ENCODE measurements at places on chromosomes 2 and 18.
A peak's percentile ranks its signal among the peaks of the same experiment; 100 is the strongest.

DNA sequence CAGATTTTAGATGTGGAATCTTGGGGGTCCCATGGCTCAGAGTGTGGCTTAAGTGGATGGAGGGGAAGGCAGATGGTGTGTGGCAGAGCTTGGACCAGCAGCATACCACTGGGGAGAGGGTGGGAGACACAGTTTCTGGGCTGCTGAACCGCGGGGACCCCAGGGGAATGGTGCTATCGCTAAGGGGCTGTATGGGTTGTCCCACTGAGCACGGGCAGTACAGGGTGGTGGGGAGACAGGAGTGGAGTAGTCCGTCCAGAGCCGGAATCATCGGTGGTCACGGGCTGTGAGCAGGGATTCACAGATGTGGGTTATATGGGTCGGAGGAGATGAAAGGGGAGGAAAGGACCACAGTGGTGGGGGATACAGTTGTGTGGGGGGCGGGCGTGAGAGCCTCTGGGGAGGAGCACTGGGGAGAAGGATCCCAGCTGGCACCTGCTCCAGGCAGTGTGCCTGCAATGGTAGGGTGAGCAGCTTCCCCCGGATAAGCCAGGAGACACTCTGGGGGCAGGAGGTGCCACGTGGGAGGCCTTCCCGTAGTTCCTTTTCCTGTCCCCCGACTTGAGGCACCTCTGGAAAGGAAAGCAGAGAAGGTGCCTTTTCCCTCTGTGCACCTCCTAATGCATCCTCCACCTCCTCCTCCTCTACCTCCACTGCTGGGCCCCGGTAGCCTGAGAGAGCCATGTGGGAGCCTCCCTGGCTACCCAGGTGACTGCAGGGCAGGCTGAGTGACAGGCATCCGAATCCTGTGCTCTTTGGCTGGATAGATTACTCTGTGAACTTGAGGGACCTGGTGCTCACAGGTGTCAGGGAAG is 24.9 kb downstream of the IGFBP5 start:
- DNase-seq: no peak
- H3K36me3 ChIP-seq: no peaks in the 10 kb centered on the region
- no peak overlapping the region for H3K27ac ChIP-seq
- no peak overlapping the region for H3K4me3 ChIP-seq
- H3K4me1 ChIP-seq: peaks cover 9% of the 10 kb centered on the region
- H3K27me3 ChIP-seq: no peaks in the 10 kb centered on the region

DNA sequence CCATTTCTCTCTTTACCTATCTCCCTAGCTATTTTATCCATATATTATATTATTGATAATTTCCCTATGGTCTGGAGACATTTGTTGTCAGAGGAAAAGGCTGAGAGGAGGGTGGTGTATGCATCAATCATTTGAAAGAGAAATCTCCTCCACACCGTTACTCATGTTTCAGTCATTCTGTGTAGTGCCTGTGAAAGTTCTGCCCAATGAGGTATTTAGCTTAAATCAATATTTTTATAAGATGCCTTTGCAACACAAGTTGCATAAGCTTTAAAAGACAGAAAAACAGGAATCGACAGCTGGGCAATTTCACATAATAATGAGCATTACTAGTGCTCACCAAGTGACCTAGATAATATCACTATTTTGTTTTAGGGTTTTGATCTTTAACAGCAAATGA is 363.7 kb upstream of the FSIP2 start:
- no peak overlapping the region for H3K27ac ChIP-seq
- H3K4me3 ChIP-seq: no peak overlapping the region
- no peak for DNase-seq

- peaks cover 52% of the 10 kb centered on the region for H3K4me1 ChIP-seq
- DNase-seq: no peak
- no peak overlapping the region for H3K4me3 ChIP-seq
- H3K27me3 ChIP-seq: no peaks in the 10 kb centered on the region
Measured at GRCh38 chr18:58285449-58286130, 241.6 kb downstream of the NEDD4L start.

DNA sequence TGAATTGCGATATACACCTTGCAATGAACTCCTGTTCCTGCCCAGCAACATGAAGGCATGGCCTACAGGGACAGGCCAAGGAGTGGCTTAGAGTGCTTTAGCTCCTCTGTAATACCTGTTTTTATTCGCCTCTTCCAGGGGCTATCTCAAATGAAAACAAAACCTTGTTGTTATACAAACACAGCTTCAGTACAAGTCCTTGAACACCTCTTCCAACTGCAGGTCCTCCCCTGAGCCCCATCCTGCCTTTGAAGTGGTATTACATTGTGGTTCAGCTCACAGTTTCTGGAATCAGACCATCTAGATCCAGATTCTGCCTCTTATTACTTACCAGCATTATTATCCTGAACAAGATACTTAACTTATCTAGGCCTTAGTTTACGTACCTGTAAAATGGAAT is 83.0 kb upstream of the HNRNPA3 start:
- no peak overlapping the region for H3K27ac ChIP-seq
- no peaks in the 10 kb centered on the region for H3K36me3 ChIP-seq
- DNase-seq: no peak
- no peaks in the 10 kb centered on the region for H3K4me1 ChIP-seq
- peaks cover 11% of the 10 kb centered on the region for H3K27me3 ChIP-seq

- H3K27ac ChIP-seq: no peak overlapping the region
- DNase-seq: no peak
- H3K36me3 ChIP-seq: no peaks in the 10 kb centered on the region
- no peaks in the 10 kb centered on the region for H3K27me3 ChIP-seq
- H3K4me3 ChIP-seq: no peak overlapping the region
Measured at GRCh38 chr2:11385847-11386246, 41.4 kb upstream of the ROCK2 start.

DNA sequence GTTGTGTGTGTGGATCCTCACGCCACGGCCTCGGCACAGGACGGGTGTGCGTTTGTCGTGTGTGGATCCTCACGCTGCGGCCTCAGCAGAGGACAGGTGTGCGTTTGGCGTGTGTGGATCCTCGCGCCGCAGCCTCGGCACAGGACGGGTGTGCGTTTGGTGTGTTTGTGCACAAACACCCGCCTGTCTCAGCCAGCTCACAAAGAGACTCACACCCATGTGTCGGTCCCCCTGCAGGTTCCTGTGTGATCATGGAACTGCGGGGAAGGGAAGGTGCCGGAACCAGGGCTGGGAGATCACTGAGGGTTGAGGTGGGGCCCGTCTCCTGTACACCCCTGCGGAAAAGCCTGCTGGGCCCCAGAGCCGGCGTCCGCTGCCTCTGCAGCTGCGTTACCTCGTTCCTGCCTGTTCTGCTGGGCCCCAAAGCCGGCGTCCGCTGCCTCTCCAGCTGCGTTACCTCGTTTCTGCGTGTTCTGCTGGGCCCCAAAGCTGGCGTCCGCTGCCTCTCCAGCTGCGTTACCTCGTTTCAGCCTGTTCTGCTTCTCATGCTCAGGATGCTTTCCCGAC is 53.6 kb downstream of the CTDP1 start:
- H3K4me1 ChIP-seq: no peaks in the 10 kb centered on the region
- H3K27ac ChIP-seq: no peak overlapping the region

GRCh38 chr2:161586517-161587167 is 37.6 kb upstream of the SLC4A10 start:
- no peaks in the 10 kb centered on the region for H3K4me1 ChIP-seq
- DNase-seq: no peak
- H3K27me3 ChIP-seq: no peaks in the 10 kb centered on the region
- no peaks in the 10 kb centered on the region for H3K36me3 ChIP-seq

DNA sequence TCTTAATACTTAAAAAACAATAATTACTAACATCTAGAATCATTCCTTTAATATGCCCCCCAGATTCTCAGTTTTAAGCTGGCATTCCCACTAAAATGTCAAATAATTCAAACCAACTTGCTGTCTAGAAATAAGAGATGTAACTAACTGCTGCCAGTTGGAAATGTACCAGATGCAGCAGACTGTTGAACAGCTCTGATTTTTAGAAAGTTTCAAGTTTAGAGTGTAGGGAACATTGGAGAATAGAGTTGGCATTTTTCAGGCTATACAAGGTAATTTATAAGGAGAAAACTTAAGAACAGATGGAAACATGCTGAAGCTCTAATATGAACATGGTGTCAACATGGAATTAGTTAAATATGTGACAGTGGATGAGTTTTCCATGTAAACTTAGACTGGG is 101.4 kb downstream of the PTRHD1 start:
- no peak overlapping the region for H3K4me3 ChIP-seq
- H3K27ac ChIP-seq: no peak overlapping the region
- peaks cover 60% of the 10 kb centered on the region for H3K36me3 ChIP-seq
- H3K27me3 ChIP-seq: no peaks in the 10 kb centered on the region
- DNase-seq: no peak

GRCh38 chr2:187371221-187371620 is 76.8 kb downstream of the CALCRL start:
- no peaks in the 10 kb centered on the region for H3K4me1 ChIP-seq
- no peak for DNase-seq
- H3K27me3 ChIP-seq: no peaks in the 10 kb centered on the region
- H3K4me3 ChIP-seq: no peak overlapping the region
- no peaks in the 10 kb centered on the region for H3K36me3 ChIP-seq
- H3K27ac ChIP-seq: no peak overlapping the region

DNA sequence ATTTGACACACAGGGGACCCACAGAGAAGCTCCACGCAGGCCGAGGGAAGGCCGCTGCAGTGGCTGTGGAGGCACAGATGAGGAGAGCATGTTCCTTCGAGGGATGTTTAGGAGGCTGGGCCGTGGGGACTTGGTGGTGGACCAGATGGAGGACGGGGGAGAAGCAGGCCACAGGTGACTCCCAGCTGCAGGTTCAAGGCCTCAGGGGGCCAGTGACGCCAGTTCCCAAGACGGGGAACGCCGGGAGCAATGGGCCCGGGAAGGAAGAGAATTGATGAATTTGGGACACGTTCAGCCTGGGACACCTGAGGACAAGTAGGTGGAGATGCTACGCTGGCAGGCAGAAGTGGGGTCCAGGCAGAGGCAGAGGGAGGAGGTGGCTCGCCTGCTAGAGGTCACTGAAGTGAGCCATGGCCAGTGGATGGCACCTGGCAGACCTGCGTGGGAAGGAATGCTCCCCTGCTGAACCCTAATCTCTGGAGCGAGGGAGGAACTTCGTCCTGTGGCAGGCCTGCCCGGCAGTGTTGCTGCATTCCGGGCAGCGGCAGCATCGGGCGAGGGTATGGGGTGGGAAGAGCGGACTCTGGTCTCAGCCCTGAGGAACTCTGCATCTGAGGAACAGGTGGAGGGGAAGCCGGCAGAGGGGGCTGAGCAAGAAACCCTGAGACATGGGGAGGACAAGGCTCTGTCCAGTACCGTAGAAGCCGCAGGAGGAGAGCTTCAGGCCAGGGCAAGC is 25.2 kb upstream of the HPCAL1 start:
- DNase-seq: no peak
- H3K4me3 ChIP-seq: no peak overlapping the region
- H3K36me3 ChIP-seq: no peaks in the 10 kb centered on the region

GRCh38 chr2:153287109-153287801 is 191.3 kb downstream of the RPRM start:
- H3K36me3 ChIP-seq: no peaks in the 10 kb centered on the region
- no peaks in the 10 kb centered on the region for H3K4me1 ChIP-seq
- H3K4me3 ChIP-seq: no peak overlapping the region
- no peak overlapping the region for H3K27ac ChIP-seq

DNA sequence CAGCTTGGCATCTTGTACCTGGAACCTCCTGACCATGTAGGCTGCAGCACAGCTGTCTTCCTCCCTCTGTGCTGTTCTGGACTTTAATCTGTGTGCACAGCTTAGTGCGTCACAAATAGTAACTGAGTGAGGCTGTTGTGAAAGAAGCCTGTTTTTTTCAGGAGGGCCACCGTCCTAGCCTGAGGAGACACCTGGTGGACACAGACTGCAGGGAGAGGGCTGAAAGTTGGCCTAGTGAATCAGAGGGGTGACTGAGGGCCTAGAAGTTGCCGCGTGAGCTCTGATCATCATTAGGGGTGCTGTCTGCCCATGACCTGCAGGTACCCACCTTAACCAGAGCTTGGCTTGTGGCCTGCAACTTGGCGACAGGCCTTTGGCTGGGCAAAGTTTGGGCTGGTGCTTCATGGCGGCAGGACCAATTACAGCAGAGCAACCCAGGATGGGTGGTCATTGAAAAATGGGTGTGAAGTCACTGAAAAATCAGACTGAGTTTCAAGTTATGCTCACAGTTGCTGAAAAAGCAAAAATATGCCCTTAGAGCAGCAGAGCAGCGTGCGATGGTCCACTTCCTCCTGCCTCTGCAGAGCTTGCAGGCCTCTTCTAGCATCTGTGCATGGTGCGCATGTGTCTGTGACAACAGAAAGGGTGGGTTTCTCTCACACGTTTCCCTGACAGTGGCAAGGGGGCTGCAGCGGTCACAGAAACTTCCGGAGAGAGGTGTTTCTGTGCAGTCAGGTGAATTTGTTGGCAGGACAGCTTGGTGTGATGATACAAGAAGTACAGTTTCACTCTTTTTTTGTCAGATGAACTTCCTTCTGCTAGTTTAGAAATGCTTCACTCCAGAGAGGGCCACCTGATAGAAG is 9.6 kb downstream of the GDF7 start:
- peaks cover 8% of the 10 kb centered on the region for H3K36me3 ChIP-seq
- peak overlapping the region; percentile 56 for H3K27ac ChIP-seq
- H3K4me1 ChIP-seq: peaks cover 10% of the 10 kb centered on the region
- no peak for DNase-seq
- peaks cover 4% of the 10 kb centered on the region for H3K27me3 ChIP-seq

DNA sequence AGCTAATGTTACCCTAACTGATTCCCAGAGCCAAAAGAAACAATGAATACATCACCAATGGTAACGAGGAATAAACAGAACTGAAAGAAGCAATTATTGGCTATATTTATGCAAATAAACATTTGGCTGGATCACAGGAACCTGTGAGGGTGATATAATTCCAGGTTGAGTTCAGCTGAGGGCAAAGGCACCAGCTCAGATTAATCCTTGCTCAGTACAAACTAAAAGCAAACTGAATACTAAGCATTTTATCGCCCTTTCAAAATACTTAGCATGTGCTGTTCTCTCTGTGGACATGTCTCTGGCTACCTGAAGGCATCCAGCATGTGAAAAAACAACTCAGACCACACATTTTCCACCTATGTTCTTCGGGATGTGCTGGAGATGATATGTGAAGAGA is 791.7 kb downstream of the METTL4 start:
- no peak for DNase-seq
- no peaks in the 10 kb centered on the region for H3K27me3 ChIP-seq
- H3K4me3 ChIP-seq: no peak overlapping the region

GRCh38 chr2:121202541-121203310 is 82.3 kb downstream of the TFCP2L1 start:
- H3K27me3 ChIP-seq: no peaks in the 10 kb centered on the region
- no peaks in the 10 kb centered on the region for H3K36me3 ChIP-seq
- DNase-seq: no peak
- no peak overlapping the region for H3K4me3 ChIP-seq

GRCh38 chr2:48530033-48530811 is at the start of gene STON1:
Gene STON1, plus strand, starts transcription at chr2:48530154. Its CDS starts 50,480 bp downstream, at chr2:48580634.
- peaks cover 51% of the 10 kb centered on the region for H3K4me1 ChIP-seq
- peak; percentile 64 for DNase-seq
- H3K27me3 ChIP-seq: peaks cover 6% of the 10 kb centered on the region

DNA sequence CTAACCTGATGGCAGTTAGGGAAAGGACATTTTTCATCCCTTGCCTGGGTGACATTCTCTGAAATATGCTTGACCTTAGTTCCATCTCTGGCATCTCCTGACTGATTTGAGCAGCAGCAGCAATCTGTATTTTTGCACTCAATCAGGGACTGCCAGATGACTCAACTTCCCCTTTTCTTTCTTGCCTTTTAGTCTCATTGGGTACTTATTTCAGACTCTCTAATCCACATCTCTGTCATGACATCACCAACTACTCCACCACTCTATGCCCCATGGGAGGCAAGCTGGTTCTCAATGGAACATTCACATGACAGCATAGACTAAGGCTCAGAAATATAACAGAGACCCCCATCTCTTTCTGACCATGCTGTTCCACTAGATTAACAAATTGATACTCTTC is 254.2 kb downstream of the RIT2 start:
- no peak for DNase-seq
- H3K27me3 ChIP-seq: no peaks in the 10 kb centered on the region
- H3K27ac ChIP-seq: no peak overlapping the region
- H3K4me1 ChIP-seq: no peaks in the 10 kb centered on the region

All from heart right ventricle (tissue), 16 donors.